ENCODE measurements at places on chromosomes 2 and 18. TPM values are rescaled to one million over a fixed set of nuclear protein-coding genes. Genes with fewer than 3 reads are reported as not detected.

Gene DAPL1
- not detected for total RNA-seq

Gene UGT1A8
- not detected for total RNA-seq

Gene RAB31
- total RNA-seq = not detected

Gene FARP2
- 22.7 TPM for total RNA-seq

Gene TNS1
- total RNA-seq = 28.9 TPM

Gene SCN9A
- total RNA-seq = not detected

Gene CKAP2L
- total RNA-seq = 59.3 TPM

Gene EML6
- total RNA-seq = 1.3 TPM

Gene RPRM
- 0.24 TPM for total RNA-seq

Gene GCG
- total RNA-seq = not detected

Gene VWC2L
- total RNA-seq = not detected

Gene IMMT
- 126 TPM for total RNA-seq

Gene EPHA4
- total RNA-seq = 1.2 TPM

Gene DES
- not detected for total RNA-seq

Gene MTCL1
- total RNA-seq = 1.6 TPM

Gene RAD51AP2
- not detected for total RNA-seq

Gene TMEM17
- not detected for total RNA-seq

Gene FAM110C
- 0.08 TPM for total RNA-seq

Gene RFTN2
- not detected for total RNA-seq

Gene NMS
- total RNA-seq = not detected

Gene EIF5B
- total RNA-seq = 47.5 TPM

Gene CLEC4F
- not detected for total RNA-seq

Gene GPR45
- total RNA-seq = not detected

Gene LIMS3
- total RNA-seq = 0.97 TPM

Gene RRM2
- 604 TPM for total RNA-seq

Gene SERPINB10
- total RNA-seq = not detected

Gene MAP3K19
- not detected for total RNA-seq

Gene PJVK
- 0.50 TPM for total RNA-seq

Gene KHK
- total RNA-seq = 12.4 TPM

Gene SNRPD1
- 102 TPM for total RNA-seq

Gene CERKL
- not detected for total RNA-seq

Gene UGT1A5
- total RNA-seq = not detected

Gene PSMA8
- 1.2 TPM for total RNA-seq

Gene ZAP70
- total RNA-seq = 268 TPM

Gene PLGLB2
- total RNA-seq = 0.39 TPM

Gene CEP192
- total RNA-seq = 55.9 TPM

Measured in activated CD8-positive, alpha-beta T cell treated with anti-CD3 and anti-CD28 coated beads, Interleukin-2, amount 10 ng/mL, durations not matched to agents 7 days and 5 days (primary cell).